ENCODE measurements at places on chromosomes 16 and 17.

GRCh38 chr17:27571563-27572352, 59.2 kb upstream of the LGALS9 start:
- no peaks in the 10 kb centered on the region for H3K36me3 ChIP-seq
- peaks cover 12% of the 10 kb centered on the region for H3K4me1 ChIP-seq
- H3K27ac ChIP-seq = no peak overlapping the region

GRCh38 chr17:66412857-66413558, 110.6 kb downstream of the PRKCA start:
- H3K27me3 ChIP-seq = no peaks in the 10 kb centered on the region
- no peaks in the 10 kb centered on the region for H3K36me3 ChIP-seq
- peak overlapping the region; percentile 73 for H3K27ac ChIP-seq
- peaks cover 20% of the 10 kb centered on the region for H3K4me1 ChIP-seq
- no peak overlapping the region for H3K4me3 ChIP-seq

DNA sequence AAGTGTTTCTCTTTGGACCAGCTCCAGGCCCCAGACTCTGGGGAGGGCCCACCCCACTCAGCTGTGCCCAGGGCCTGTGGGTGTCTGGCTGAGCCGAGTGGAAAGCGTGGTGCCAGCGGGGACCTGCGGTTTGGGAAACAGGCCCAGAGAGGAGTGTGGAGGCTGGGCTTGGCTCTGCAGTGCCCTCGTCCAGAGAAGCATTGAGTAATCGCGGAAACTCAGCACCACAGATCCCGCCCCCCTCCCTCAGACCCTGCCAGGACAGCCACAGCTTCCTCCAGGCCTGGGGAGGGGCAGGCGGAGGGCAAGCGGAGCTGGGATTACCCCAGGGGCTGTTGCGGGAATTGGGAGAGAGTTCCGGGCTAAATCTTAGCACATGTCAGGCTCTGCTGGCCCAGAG, 14.6 kb upstream of the PITPNA start:
- H3K27me3 ChIP-seq = no peaks in the 10 kb centered on the region
- H3K4me1 ChIP-seq = peaks cover 13% of the 10 kb centered on the region
- no peaks in the 10 kb centered on the region for H3K36me3 ChIP-seq

DNA sequence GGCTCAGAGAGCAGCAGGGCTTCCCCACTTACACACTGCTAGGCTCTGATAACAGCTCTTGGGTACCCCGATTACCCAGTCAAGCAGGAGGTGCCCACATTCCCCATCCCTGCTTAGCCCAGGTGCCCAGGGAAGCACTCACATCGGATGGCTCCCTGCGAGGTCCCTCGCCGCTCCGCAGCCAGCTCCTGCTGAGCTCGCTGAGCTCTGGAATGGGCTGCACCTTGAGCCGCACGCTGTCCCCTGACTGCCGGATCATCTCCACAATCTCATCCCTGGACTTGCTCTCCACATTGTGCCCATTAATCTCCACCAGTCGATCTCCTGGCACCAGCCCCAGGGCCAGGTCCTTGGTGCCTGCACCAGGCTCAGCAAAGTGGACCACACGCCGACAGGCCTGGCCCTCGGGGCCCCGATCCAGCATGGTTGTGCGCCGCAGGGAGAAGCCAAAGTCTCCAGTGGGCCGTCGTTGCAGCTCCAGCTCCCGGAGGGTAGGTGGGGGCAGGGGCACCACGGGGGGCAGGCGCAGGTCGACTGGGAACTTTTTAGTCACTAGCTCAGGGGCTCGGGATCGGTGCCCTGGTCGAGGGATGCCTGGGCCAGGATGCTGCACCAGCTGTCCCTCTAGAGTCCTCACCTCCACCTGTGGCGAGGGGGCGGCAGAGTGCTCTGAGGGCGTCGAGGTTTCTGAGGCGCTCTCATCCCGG, 14.2 kb downstream of the MYO18A start:
- H3K4me1 ChIP-seq = no peaks in the 10 kb centered on the region
- no peak overlapping the region for H3K4me3 ChIP-seq
- no peaks in the 10 kb centered on the region for H3K27me3 ChIP-seq
- no peak overlapping the region for H3K27ac ChIP-seq

- no peak overlapping the region for H3K27ac ChIP-seq
- H3K27me3 ChIP-seq = no peaks in the 10 kb centered on the region
- no peaks in the 10 kb centered on the region for H3K36me3 ChIP-seq
- peak; percentile 46 for DNase-seq
- H3K4me1 ChIP-seq = peaks cover 12% of the 10 kb centered on the region
Observed at GRCh38 chr17:82814834-82815233, 25.0 kb downstream of the ZNF750 start.

DNA sequence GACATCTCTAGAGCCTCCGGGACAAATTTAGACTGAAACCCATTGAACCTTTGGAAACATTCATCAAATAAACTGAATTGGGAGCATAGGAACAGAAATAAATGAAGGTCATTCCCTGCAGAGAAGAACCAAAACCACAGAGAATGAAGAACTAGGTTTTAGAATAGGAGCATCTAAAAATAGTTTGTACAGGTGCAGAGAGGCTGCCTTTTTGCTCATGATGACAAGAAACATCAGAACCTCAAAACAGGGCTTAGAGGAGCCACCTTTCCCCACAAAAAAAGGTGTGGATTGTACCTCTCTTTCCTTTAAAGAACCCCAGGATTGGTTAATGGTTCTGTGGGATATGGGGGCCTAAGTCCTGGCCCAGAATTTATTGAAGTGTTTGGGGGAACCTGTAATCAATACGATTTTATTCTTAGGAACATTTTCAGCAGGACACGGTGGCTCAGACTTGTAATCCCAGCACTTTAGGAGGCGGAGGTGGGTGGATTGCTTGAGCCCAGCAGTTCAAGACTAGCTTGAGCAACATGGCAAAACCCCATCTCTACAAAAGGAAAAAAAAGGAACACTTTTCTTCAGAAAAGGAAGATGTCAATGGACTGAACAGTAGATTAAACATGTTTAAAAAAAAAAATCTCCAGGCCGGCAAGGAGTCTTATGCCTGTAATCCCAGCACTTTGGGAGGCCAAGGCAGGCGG, 37.7 kb upstream of the SLC47A1 start:
- H3K27me3 ChIP-seq = no peaks in the 10 kb centered on the region
- no peaks in the 10 kb centered on the region for H3K36me3 ChIP-seq
- H3K27ac ChIP-seq = no peak overlapping the region

DNA sequence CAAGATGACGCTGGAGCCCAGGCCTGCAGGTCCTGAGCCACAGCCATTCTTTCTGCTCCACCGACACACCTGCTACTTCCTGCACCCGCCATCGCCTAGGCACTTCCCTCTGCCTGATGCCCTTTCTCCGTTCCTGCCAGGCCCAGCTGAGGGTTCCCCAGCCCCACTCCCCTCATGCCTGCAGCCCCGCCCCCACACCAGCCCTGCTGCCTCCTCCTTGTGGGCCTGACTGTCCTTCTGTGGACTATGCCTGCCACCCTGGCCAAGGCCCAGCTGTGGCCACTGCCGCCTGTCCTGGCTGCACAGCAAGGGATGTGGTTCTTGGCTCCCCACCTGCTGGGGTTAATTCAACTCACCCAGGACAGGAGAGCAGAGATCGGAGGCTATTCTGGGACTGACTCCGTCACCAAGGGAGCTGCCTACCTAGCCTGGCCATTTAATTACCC, 7.5 kb downstream of the NATD1 start:
- H3K4me3 ChIP-seq = no peak overlapping the region
- H3K4me1 ChIP-seq = peaks cover 3% of the 10 kb centered on the region
- no peak overlapping the region for H3K27ac ChIP-seq
- DNase-seq = no peak
- H3K27me3 ChIP-seq = no peaks in the 10 kb centered on the region

- peak overlapping the region; percentile 85 for H3K27ac ChIP-seq
- no peak overlapping the region for H3K4me3 ChIP-seq
- peak; percentile 70 for DNase-seq
- H3K36me3 ChIP-seq = no peaks in the 10 kb centered on the region
- peaks cover 44% of the 10 kb centered on the region for H3K4me1 ChIP-seq
Observed at GRCh38 chr16:17277981-17278381, 192.8 kb downstream of the XYLT1 start.

- DNase-seq = peak; percentile 77
- H3K27ac ChIP-seq = peak overlapping the region; percentile 84
- no peaks in the 10 kb centered on the region for H3K36me3 ChIP-seq
- H3K27me3 ChIP-seq = no peaks in the 10 kb centered on the region
Observed at GRCh38 chr17:42132941-42133340, 10.3 kb downstream of the HSPB9 start.

GRCh38 chr17:36500745-36501225, 14.3 kb downstream of the ZNHIT3 start:
- H3K27ac ChIP-seq = no peak overlapping the region
- H3K36me3 ChIP-seq = no peaks in the 10 kb centered on the region
- DNase-seq = no peak
- no peaks in the 10 kb centered on the region for H3K4me1 ChIP-seq
- H3K27me3 ChIP-seq = no peaks in the 10 kb centered on the region
